WTC11 (cell line): ENCODE measurements at places on chromosomes 1 and 21. TPM values are rescaled to one million over a fixed set of nuclear protein-coding genes. Genes with fewer than 3 reads are reported as not detected.

- DNase-seq = no peak
- H3K4me3 ChIP-seq = no peak overlapping the region
- peaks cover 21% of the 10 kb centered on the region for H3K36me3 ChIP-seq
- H3K4me1 ChIP-seq = no peaks in the 10 kb centered on the region
- H3K27me3 ChIP-seq = peaks cover 9% of the 10 kb centered on the region; the same call in 1 of the 2 replicates
Observed at GRCh38 chr21:10272216-10272615, 249.2 kb upstream of the TPTE start.

- no peak for DNase-seq
- H3K27ac ChIP-seq = no peak overlapping the region
- H3K27me3 ChIP-seq = peaks cover 4% of the 10 kb centered on the region; the same call in 1 of the 2 replicates
- no peak overlapping the region for H3K4me3 ChIP-seq
- H3K4me1 ChIP-seq = peaks cover 25% of the 10 kb centered on the region
- peaks cover 9% of the 10 kb centered on the region for H3K36me3 ChIP-seq
Observed at GRCh38 chr21:42056468-42056867, 14.6 kb upstream of the UMODL1 start.

DNA sequence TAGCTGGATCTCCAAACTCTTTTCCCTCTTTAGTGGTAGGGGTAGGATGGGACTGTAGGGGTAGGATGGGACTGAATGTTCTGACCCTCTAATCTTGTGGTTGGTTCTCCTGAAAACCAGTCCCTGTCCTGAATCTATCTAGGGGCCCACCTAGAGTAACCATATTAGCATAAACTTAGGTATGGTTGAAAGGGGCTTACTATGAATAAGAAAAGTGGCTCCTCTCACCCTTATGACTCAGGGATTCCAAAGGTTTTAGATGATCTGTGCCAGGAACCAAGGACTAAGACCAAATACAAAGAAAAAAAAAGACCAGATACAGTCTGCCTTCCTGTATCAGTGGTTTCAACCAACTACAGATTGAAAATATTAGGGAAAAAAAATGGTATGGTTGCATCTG is 28.9 kb downstream of the RNF2 start:
- peak overlapping the region; percentile 94 for H3K27ac ChIP-seq
- peak overlapping the region; percentile 18 for H3K4me3 ChIP-seq
- no peak for DNase-seq
- H3K4me1 ChIP-seq = peaks cover 80% of the 10 kb centered on the region
- no peaks in the 10 kb centered on the region for H3K27me3 ChIP-seq

- no peak overlapping the region for H3K4me3 ChIP-seq
- DNase-seq = peak; percentile 94
- no peaks in the 10 kb centered on the region; the same call in 1 of the 2 replicates for H3K27me3 ChIP-seq
- H3K4me1 ChIP-seq = peaks cover 4% of the 10 kb centered on the region
- H3K36me3 ChIP-seq = no peaks in the 10 kb centered on the region
- peak overlapping the region; percentile 99 for H3K27ac ChIP-seq
Observed at GRCh38 chr1:248838357-248839167, 538 bp downstream of the ZNF672 start.

The PTPRC gene
- total RNA-seq = 0.71 to 1.4 TPM (median 1.2 TPM) in 3 replicates

- no peak overlapping the region for H3K27ac ChIP-seq
- no peak overlapping the region for H3K4me3 ChIP-seq
- H3K36me3 ChIP-seq = no peaks in the 10 kb centered on the region
- no peaks in the 10 kb centered on the region for H3K27me3 ChIP-seq
- no peak for DNase-seq
Observed at GRCh38 chr1:12584900-12585525, 33.0 kb downstream of the DHRS3 start.

- peaks cover 13% of the 10 kb centered on the region for H3K4me1 ChIP-seq
- H3K27ac ChIP-seq = no peak overlapping the region
- no peak for DNase-seq
- no peaks in the 10 kb centered on the region for H3K27me3 ChIP-seq
Observed at GRCh38 chr1:236800002-236800620, 5.0 kb downstream of the MTR start.

- no peak overlapping the region for H3K27ac ChIP-seq
- DNase-seq = no peak
- peaks cover 22% of the 10 kb centered on the region for H3K27me3 ChIP-seq
- H3K36me3 ChIP-seq = no peaks in the 10 kb centered on the region
- H3K4me3 ChIP-seq = peak overlapping the region; percentile 58
Observed at GRCh38 chr1:51343624-51344023, 13.3 kb upstream of the TTC39A start.

GRCh38 chr1:24600551-24600950 is 42.6 kb upstream of the SRRM1 start:
- H3K27ac ChIP-seq = no peak overlapping the region
- no peaks in the 10 kb centered on the region; the same call in 1 of the 2 replicates for H3K27me3 ChIP-seq
- H3K4me1 ChIP-seq = no peaks in the 10 kb centered on the region
- no peak for DNase-seq
- H3K4me3 ChIP-seq = no peak overlapping the region

- no peak overlapping the region for H3K4me3 ChIP-seq
- DNase-seq = no peak
- no peak overlapping the region for H3K27ac ChIP-seq
- no peaks in the 10 kb centered on the region for H3K36me3 ChIP-seq
- H3K4me1 ChIP-seq = peaks cover 34% of the 10 kb centered on the region
Observed at GRCh38 chr21:42232176-42232825, 13.4 kb downstream of the ABCG1 start.

GRCh38 chr1:196178083-196178635 is 430.1 kb downstream of the KCNT2 start:
- no peak overlapping the region for H3K4me3 ChIP-seq
- H3K27ac ChIP-seq = no peak overlapping the region
- DNase-seq = no peak
- H3K4me1 ChIP-seq = peaks cover 5% of the 10 kb centered on the region
- H3K36me3 ChIP-seq = no peaks in the 10 kb centered on the region
- H3K27me3 ChIP-seq = no peaks in the 10 kb centered on the region

DNA sequence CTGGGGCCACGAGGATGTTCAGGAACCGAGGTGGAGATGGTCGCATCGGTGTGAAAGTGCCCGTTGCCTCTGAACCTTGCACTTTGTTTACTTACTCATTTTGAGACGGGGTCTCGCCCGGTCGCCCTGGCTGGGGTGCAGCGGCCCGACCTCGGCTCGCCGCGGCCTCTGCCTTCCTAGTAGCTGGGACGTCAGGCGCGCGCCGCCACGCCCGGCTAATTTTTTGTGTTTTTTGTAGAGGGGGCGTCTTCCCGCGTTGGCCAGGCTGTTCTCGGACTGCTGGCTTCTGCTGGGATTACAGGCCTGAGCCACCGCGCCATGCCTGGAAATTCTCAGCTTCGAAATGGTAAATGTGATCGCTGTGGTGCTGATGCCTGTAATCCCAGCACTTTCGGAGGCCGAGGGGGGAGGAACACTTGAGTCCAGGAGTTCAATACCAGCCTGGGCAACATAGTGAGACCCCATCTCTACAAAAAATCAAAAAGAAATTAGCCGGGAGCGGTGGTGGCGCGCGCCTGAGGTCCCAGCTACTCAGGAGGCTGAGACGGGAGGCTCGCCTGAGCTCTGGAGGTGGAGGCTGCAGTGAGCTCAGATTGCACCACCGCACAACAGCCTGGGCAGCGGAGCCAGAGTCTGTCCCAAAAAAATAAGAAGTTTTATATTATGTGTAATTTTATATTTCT is 684 bp upstream of the MRPL20 start:
- peaks cover 4% of the 10 kb centered on the region; the same call in 1 of the 2 replicates for H3K27me3 ChIP-seq
- H3K36me3 ChIP-seq = peaks cover 47% of the 10 kb centered on the region
- peak overlapping the region; percentile 87 for H3K4me3 ChIP-seq
- DNase-seq = no peak

DNA sequence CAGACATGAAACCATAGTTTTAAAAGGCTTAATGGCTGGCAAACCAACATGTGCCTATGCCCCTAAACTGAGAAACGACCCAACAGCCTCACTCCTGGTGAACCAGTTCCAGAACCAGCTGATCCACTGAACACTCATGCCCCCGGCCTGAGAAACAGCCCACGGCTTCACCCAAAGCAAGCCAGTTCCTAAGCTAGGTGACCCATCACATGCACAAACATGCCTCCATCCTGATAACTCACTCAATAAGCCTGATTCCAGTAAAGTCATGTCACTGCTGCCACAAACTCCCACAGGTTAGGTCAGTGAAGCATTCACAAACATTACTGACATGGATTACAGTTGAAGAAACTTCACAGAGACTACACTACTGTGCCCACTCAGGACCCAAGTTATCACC is 161.6 kb downstream of the USH2A start:
- no peaks in the 10 kb centered on the region for H3K27me3 ChIP-seq
- no peak overlapping the region for H3K27ac ChIP-seq
- H3K4me1 ChIP-seq = no peaks in the 10 kb centered on the region
- no peak for DNase-seq
- H3K4me3 ChIP-seq = no peak overlapping the region

The FAAH gene
- total RNA-seq = 26.4 to 38.6 TPM (median 28.1 TPM) in 3 replicates

GRCh38 chr1:164701189-164701761 is 142.3 kb downstream of the PBX1 start:
- peaks cover 70% of the 10 kb centered on the region for H3K4me1 ChIP-seq
- H3K27ac ChIP-seq = no peak overlapping the region
- no peak overlapping the region for H3K4me3 ChIP-seq
- H3K27me3 ChIP-seq = no peaks in the 10 kb centered on the region

- H3K4me1 ChIP-seq = peaks cover 41% of the 10 kb centered on the region
- H3K27ac ChIP-seq = 0 out of 2 replicates have a peak overlapping the region, but pooled peaks have one; percentile 58
- 0 out of 2 replicates have a peak, but pooled peaks cover 3% of the 10 kb centered on the region for H3K36me3 ChIP-seq
Observed at GRCh38 chr1:225891229-225891972, 2.5 kb upstream of the LEFTY1 start.

- H3K27ac ChIP-seq = no peak overlapping the region
- DNase-seq = no peak
- H3K4me3 ChIP-seq = no peak overlapping the region
- H3K27me3 ChIP-seq = no peaks in the 10 kb centered on the region
- no peaks in the 10 kb centered on the region for H3K36me3 ChIP-seq
Observed at GRCh38 chr1:168972225-168972624, 134.3 kb upstream of the ATP1B1 start.

The AUNIP gene
- 14.2 to 16.1 TPM (median 15.1 TPM) in 3 replicates for total RNA-seq

The FAM72D gene
- total RNA-seq = 12.8 to 14.3 TPM (median 12.9 TPM) in 3 replicates

The KRTAP11-1 gene
- not detected in 3 replicates for total RNA-seq

DNA sequence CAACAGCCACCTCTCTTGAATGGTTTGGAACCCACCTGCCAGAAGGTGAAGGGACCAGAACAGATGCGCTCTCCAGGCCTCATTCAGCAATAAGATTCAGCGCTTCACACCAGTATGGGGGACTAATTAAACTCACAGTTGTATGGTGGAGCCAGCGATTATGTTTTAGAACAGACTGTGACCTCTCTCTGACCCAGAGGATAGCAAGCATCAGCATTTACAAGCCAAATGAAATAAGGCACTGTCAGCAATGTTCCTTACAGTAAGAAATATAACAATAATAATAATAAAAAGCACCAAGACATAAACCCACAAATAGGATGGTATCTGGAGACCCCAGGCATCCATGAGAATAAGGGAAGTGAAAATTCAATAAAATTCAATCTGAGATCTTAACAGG is 6.9 kb upstream of the CDC42BPA start:
- H3K36me3 ChIP-seq = no peaks in the 10 kb centered on the region
- H3K4me1 ChIP-seq = peaks cover 23% of the 10 kb centered on the region
- H3K27me3 ChIP-seq = peaks cover 3% of the 10 kb centered on the region
- H3K27ac ChIP-seq = no peak overlapping the region
- no peak for DNase-seq

DNA sequence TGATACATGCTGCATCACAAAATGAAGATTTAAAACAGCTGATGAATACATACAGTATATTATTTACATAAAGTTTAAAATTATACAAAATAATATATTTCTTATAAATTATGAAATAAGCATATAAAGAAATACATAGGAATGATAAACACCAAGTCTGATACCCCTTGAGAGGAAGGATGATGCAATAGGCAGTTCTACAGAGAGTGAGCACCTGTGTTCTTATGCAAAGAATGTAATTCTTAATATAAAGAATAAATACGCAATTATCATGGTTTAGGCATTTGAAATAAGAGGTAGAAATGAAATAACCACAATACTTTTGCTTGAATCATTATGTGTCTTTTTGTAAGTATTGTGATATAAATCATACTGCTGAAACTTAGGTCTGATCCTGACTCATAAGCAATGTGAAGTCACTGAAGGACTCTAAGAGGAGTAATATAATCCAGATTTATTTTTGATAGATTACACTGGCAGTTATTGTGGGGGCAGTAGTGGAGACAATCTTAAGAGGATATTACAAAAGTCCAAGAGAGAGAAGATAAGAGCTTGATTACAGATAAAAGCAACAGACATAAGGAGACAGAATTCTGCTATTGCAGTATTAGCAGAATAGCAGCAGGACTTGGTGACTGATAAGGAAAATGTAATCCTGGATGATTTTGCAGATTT is 39.0 kb downstream of the TTLL7 start:
- H3K27ac ChIP-seq = no peak overlapping the region
- no peaks in the 10 kb centered on the region for H3K36me3 ChIP-seq
- no peak overlapping the region for H3K4me3 ChIP-seq
- H3K4me1 ChIP-seq = peaks cover 3% of the 10 kb centered on the region
- H3K27me3 ChIP-seq = no peaks in the 10 kb centered on the region; the same call in 1 of the 2 replicates
- no peak for DNase-seq

DNA sequence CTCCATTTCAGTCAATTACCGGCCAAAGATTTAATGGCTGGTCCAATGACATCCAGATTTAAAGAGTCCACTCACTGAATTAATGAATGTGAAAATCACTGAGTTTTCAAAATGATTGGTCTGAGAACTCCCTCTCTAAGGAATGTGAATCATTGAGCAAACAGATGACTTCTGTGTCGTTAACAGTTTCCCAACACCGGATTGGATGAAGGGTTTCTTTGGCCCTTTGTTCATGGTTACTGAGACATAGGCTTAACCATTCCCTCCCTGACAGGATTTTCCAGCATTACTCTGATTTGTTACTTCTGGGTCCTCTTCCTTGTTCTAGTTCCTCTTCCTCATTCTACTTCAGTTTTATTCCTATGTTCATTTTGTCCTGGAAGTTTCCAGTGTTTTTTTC is 1.5 kb upstream of the CLDN17 start:
- H3K4me3 ChIP-seq = no peak overlapping the region
- no peaks in the 10 kb centered on the region for H3K36me3 ChIP-seq
- H3K27me3 ChIP-seq = no peaks in the 10 kb centered on the region
- DNase-seq = no peak
- peaks cover 3% of the 10 kb centered on the region; the same call in 1 of the 2 replicates for H3K4me1 ChIP-seq
